ENCODE measurements at places on chromosomes 2 and 18. TPM values are rescaled to one million over a fixed set of nuclear protein-coding genes. Genes with fewer than 3 reads are reported as not detected.

Gene SLC5A7
- 0.80 TPM for polyA plus RNA-seq

- DNase-seq = no peak
Measured at GRCh38 chr18:79405019-79405780, 9.5 kb downstream of the NFATC1 start.

- no peak for DNase-seq
Measured at GRCh38 chr18:4250141-4250540, 205.0 kb downstream of the DLGAP1 start.

GRCh38 chr2:234257859-234258561 lies 207.5 kb downstream of the SPP2 start:
- peak; percentile 33 for DNase-seq

DNA sequence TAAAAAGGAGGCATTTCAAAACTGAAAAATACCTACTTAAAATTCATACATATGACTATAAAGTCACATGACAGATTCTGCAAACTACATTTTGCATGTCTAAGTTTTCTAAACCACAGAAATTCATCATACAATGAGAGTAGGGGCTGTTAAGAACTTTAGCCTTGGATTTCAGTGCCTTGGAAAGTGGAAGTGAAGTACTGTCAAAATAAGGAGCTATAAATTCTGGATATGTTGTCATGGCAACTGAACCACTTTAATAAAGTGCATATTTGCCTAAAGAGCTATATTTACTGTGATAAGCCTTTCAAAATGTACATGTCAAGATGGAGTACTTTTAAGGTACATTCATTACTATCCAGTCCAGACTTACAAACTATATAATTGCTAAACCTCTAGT lies 227.1 kb downstream of the RAB3GAP1 start:
- DNase-seq = no peak

DNA sequence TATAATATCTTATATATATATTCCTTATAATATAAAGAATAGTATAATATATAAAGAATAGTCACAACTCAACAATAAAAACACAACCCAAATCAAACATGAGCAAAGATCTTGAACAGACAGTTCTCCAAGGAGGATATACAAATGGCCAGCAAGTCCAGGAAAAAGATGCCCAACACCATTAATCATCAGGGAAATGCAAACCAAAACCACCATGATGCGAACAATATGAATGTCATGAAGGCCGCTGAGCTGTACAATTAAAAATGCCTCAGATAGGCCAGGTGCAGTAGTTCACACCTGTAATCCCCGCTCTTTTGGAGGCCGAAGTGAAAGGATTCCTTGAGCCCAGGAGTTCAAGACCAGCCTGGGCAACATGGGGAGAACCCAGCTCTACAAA lies 58.9 kb downstream of the SLC35F5 start:
- no peak for DNase-seq

Measured in renal cortex interstitium (tissue), 15 donors.